ENCODE measurements at places on chromosomes 3 and 15. TPM values are rescaled to one million over a fixed set of nuclear protein-coding genes. Genes with fewer than 3 reads are reported as not detected.

DNA sequence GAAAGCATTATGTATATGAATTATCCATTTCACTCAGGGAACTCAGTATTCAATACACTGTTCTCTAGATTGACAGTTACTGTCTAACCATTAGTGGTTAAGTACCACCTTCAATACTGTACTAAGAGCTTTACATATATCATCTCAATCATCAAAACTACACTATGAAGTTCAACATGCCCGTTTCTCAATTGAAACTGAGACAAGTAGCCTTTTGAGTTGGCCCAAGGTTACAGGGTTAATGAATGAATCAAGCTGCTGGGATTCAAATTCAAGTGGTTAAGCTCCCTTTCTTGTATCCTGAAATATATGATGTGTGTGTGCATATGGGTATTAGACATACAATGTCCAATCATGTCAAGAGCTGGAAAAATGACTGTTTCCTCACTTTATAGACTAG lies 5.8 kb downstream of the TASOR start:
- DNase-seq = no peak

GRCh38 chr15:62299541-62299940 lies 134.5 kb upstream of the C2CD4B start:
- DNase-seq = no peak

DNA sequence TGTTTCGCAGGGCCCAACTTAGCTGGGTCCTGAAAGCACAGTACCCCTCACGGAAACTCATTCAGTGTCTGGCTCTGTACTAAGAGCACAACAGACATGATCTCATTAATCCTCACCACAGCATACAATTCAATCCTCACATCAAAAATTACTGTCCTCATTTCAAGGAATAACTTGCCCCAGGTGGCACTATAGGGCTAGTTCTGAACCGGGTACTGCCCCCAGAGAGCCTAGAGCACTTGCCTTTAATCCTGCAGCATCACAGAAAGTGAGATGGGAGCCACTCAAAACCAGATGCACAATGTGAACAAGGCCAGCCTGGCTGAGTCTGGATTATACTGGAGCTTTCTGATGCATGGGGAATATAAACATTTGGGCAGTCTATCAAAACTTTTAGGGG lies 122.6 kb downstream of the OSBPL10 start:
- DNase-seq = no peak

- no peak for DNase-seq
Measured at GRCh38 chr3:111684640-111685039, 89.5 kb upstream of the ZBED2 start.

- no peak for DNase-seq
Measured at GRCh38 chr3:187807086-187807862, 62.0 kb upstream of the BCL6 start.

DNA sequence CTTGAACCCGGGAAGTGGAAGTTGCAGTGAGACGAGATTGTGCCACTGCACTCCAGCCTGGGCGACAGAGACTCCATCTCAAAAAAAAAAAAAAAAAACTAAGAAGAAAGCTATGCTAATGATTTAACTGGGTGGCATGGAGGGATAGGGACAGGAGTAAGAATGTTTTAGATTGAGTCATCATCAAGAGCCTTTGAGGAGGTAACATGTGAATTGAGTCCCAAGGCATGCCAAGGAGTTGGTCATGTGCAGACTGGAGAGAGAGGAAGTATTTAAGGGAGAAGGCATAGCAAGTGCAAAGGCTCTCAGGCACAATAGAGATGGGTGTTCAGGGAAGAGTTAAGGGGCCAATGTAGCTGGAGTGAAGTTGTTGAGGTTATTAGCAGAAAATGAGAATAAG lies 9.1 kb downstream of the BNC1 start:
- DNase-seq = peak; percentile 78

- no peak for DNase-seq
Measured at GRCh38 chr15:63797116-63797515, 36.6 kb downstream of the HERC1 start.

DNA sequence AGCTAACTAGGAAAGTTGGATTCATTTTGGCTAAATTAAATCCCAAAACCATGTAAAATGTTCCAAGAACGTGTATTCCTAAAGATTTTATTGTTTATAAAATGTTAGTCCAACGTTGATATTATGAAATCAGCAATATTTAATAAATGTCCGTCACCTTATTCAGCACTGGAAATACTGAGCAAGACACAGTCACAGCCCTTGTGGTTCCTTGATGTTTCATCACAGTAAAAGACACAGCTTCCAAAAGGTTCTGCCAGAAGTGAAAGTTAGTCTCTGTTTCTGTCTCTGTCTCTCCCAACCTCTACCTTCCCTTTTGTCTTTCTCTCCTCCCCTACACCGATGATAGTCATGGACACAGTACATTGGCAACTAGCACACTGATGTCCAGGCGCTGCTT lies 82.2 kb upstream of the BOC start:
- DNase-seq = no peak

GRCh38 chr15:78615151-78615589 lies 5.6 kb downstream of the CHRNA3 start:
- DNase-seq = no peak

GRCh38 chr3:158470944-158471638 lies 99.9 kb upstream of the MLF1 start:
- peak; percentile 5 for DNase-seq

GRCh38 chr3:64773137-64773536 lies 85.3 kb upstream of the ADAMTS9 start:
- DNase-seq = no peak

GRCh38 chr3:119279584-119280243 lies 14.5 kb upstream of the ARHGAP31 start:
- DNase-seq = no peak

- DNase-seq = no peak
Measured at GRCh38 chr3:187125319-187126031, 13.8 kb downstream of the RPL39L start.

DNA sequence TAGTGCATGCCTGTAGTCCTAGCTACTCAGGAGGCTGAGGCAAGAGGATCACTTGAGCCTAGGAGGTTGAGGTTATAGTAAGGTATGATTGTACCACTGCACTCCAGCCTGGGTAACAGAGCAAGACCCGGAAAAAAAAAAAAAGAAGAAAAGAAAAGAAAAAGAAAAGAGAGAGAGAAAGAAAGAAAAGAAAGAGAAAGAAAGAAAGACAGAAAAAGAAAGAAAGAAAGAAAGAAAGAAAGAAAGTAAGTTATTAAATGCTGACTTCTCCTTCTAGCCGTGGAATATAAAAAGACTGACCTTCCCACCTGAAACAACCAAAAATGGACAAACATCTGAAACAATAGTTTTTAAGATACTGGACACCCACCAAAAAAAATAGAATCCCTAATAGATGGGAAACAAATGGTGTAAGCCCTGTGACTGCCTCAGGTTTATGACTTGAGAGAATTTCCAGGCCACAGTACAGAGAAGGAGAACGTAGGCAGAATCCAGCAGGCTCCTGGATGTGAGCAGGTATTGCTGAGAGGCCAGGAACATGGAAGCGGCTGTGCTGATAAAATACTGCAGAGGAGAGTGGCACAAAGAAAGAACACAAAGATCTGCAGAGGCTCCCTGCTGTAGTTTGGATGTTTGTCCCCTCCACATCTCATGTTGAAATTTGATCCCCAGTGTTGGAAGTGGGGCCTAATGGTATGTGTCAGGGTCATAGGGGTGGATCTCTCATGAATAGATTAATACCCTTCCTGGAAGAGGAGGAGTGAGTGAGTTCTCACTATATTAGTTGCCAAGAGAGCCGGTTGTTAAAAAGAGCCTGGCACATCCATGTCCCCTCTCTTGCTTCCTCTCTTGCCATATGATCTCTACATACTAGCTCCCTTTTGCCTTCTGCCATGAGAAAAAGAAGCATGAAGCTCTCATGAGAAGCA lies 41.8 kb upstream of the PRSS50 start:
- DNase-seq = no peak

- no peak for DNase-seq
Measured at GRCh38 chr15:57326196-57326595, 50.1 kb upstream of the CGNL1 start.

DNA sequence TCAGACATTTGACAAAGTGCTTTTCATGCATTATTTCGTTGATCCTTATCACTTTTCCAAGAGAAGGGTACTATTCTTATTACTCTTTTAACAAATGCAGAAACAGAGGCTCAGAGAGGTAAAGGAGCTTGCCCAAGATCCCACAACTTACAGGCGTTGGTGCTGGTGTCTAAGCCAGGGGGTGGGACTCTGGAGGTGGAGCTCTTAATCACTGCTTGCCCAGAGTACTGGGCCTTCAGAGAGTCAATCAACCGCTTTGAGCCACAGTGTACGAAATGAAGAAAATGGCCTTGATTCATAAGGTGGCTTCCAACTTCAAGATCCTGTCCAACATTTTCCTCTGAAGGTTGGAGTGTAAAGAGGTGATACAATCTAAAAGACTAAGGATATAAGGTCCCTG lies 211.5 kb downstream of the NECTIN3 start:
- DNase-seq = no peak

DNA sequence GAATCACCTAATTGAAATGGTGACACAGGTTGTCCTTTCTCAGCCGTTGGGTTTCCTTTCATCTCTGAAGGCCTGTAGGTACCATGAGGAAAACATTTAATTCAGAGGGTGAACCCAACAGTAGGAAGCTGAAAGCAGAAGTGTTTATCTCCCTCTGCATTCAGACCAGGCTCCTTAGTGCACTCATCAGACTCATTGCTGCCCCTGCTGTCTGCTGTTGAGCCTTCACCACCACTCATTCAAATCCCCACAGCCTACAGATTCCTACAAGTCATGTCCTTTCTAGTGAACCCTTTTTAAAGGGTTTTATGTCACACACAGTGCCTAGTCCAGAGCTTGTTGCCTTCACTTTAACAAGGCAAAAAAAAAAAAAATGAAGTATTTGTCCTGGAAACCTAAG lies 13.4 kb downstream of the WDR48 start:
- DNase-seq = peak; percentile 81

- no peak for DNase-seq
Measured at GRCh38 chr15:58473724-58474123, 41.9 kb downstream of the LIPC start.

GRCh38 chr15:79028411-79028964 lies 62.1 kb downstream of the RASGRF1 start:
- DNase-seq = no peak

- DNase-seq = no peak
Measured at GRCh38 chr15:68061171-68061570, 7.1 kb downstream of the PIAS1 start.

- no peak for DNase-seq
Measured at GRCh38 chr15:92891533-92892200, 8.5 kb upstream of the CHD2 start.

DNA sequence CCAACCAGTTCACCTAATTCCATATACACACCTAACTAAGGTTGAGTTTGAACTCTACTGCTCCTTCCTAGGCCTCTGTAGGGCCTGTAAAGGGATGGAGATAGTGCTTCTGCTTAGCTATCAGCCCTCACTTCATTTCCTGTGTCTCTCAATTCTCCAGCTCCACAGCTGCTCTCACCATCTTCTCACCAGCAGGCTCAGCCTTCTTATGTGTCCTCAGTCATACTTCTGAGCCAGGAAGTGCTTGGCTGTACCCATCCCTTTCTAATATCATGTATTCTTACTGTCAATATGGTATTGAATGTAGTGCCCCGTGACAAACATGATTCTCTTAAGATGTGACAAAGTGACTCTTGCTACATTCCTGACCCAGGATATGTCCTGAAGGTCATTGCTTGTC lies 116.9 kb downstream of the SLC9A9 start:
- DNase-seq = no peak

The P2RY1 gene
- under 0.01 TPM for total RNA-seq

The XCR1 gene
- total RNA-seq = not detected

The ANKRD63 gene
- not detected for total RNA-seq

The SYNPR gene
- total RNA-seq = not detected

The ATP2B2 gene
- total RNA-seq = not detected

The FEZF2 gene
- not detected for total RNA-seq

The OR5K2 gene
- total RNA-seq = not detected

The RGMA gene
- total RNA-seq = 2.5 TPM

The DAZL gene
- not detected for total RNA-seq

The LRRIQ4 gene
- 0.29 TPM for total RNA-seq

The GOLGA6A gene
- total RNA-seq = under 0.01 TPM

The TUSC7 gene
- not detected for total RNA-seq

The PP2D1 gene
- total RNA-seq = not detected

The PCLAF gene
- 20.6 TPM for total RNA-seq
